NAMALWA (cell line): ENCODE measurements at places on chromosomes 3 and 15.

GRCh38 chr3:131630807-131631206 lies 128.0 kb upstream of the MRPL3 start:
- DNase-seq: no peak

- DNase-seq: peak; percentile 86
Observed at GRCh38 chr15:63504979-63505841, 817 bp downstream of the USP3 start.

GRCh38 chr15:51313074-51313393 lies 25.4 kb downstream of the CYP19A1 start:
- DNase-seq: no peak

GRCh38 chr3:22977042-22977441 lies 226.1 kb upstream of the UBE2E2 start:
- no peak for DNase-seq

DNA sequence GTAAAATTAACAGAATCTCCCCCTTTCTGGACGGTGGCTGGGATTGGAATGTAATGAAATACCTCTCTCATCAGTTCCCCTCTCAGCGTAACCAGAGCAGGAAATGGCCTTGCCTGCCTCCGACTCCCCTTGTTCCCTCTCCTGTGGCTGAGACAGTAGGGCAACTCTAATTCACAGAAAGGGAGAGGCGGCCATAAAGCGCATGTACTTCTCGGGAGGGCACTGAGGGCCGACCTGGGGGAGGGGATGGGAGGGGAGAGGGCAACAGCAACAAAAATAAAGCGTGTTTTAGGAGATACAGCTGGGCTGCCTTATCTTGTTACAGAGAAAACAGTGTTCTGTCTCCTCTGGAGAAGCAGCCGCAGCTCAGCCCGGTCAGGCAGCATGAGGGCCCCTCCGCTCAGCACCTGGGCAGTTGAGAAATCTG lies 783.3 kb upstream of the ARRDC4 start:
- DNase-seq: no peak

DNA sequence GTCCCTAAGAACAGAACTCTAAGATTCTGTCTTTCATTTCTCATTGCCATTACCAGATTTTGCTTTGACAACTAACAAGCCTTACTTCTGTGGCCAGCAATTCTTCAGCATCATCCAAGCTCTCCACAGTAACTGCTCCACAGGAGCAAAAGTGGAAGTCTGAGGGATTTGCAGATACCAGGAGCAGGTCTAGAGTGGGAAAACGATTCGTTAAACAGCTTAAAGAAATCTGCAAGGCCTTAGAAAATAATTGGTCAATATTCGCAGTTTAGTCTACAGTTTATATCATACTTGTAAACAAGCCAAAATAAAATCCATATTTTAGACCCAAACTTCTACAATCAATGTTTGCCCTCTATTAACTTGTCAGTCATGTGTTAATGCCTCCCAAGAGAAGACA lies 24.1 kb downstream of the MYH15 start:
- no peak for DNase-seq

GRCh38 chr3:114571363-114571762 lies 277.5 kb downstream of the TIGIT start:
- no peak for DNase-seq

DNA sequence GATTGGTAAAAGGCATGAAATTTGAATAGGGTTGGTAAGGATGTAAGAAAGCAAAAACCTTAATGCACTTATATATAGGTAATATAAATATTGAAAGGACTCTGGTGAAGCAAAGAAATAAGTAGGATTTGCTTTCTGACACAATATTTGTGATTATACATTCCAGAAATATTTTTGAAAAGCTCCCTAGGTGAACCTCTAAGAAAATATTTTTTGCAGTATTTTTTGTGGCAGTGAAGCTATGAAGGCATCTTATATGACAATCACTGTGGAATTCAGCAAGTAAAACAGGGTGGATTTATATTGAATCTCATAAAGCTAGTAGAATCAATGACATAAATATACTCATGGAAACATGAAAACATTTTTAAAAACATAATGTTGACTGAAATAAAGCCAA lies 119.6 kb upstream of the EPHA3 start:
- no peak for DNase-seq

DNA sequence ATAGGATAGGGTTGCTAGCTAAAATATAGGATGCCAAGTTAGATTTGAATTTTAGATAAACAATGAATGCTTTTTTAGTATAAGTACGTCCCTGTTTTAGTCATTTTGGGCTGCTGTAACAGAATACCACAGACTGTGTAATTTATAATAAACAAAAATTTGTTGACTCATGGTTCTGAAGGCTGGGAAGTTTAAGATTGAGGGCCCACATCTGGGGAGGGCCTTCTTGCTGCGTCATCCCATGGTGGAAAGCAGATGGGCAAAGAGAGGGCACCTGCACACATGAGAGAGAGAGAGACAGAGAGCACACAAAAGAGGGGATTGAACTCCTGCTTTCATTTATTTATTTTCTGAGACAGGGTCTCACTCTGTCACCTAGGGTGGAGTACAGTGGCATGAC lies 246.5 kb downstream of the EPHB1 start:
- no peak for DNase-seq

DNA sequence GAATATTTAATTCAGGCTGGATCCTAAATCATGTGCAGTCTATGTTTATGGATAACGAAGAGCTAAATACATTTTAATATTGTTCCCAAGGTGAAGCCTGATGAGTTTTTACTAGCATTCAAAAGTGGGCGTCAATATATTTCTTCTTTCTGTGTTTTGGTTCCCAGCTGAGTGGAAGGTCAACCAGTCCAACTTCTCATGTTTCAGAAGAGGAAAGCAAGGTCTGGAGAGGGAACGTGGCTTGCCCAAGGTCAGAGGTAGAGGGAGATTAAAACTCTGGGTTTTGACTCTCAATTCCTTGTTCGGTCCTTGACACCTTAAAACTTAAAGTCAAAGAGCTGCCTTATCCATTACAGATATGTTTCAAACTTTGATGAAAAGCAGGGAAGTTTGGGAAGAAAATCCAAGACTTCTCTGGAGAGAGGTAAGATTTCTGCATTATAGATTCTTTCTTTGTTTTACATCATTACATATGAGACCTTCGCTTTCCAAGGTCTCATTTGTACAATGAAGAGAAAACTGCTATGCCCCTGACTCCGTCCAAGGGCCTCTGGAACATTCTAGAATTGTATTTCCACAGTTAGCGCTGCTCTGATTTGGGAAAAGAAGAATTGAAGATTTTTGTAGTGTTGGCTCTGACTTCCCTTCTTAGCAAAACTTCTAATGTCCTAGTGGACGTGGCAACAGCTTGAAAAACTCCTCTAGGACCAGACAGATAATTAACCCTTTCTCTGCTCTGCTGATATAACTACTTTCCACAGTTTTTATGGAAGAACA lies 57.7 kb upstream of the HES1 start:
- DNase-seq: no peak

DNA sequence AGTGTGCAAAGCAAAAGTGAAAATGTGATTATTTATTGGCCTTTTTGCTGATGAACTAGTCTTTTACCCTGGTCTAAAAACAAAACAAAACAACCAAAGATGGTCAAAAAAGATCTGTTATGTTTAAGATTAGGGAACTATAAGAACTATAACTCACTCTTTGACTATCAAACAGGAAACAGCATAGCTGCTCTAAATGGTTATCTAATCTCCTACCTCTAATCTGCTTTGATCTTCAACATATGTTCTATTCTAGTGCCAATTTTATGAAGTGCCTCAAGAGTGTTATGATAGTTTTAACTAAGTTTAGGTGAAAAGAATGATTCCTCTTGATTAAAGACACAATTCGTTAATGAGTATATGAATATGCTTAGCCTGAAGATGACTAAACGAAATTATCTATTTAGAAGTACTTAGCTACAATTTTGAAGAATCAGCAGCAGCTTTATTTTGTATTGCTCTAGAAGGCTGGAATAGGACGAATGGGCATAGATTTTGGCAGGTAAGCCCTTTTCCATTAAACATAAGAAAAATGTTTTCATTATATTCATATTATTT lies 46.0 kb downstream of the SETD2 start:
- DNase-seq: no peak

DNA sequence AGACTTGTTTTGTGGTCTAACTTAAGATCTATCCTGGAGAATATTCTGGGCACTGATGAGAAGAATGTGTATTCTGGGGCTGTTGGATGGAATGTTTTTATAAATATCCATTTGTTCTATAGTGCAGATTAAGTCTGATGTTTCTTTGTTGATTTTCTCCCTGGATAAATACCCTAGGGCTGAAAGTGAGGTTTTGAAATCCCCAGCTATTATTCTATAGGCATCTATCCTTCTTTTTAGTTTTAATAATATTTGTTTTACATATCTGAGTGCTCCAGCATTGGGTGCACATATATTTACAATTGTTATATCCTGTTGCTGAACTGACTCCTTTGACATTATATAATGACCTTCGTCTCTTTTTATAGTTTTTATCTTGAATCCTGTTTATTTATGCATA lies 42.9 kb downstream of the GALK2 start:
- DNase-seq: no peak

DNA sequence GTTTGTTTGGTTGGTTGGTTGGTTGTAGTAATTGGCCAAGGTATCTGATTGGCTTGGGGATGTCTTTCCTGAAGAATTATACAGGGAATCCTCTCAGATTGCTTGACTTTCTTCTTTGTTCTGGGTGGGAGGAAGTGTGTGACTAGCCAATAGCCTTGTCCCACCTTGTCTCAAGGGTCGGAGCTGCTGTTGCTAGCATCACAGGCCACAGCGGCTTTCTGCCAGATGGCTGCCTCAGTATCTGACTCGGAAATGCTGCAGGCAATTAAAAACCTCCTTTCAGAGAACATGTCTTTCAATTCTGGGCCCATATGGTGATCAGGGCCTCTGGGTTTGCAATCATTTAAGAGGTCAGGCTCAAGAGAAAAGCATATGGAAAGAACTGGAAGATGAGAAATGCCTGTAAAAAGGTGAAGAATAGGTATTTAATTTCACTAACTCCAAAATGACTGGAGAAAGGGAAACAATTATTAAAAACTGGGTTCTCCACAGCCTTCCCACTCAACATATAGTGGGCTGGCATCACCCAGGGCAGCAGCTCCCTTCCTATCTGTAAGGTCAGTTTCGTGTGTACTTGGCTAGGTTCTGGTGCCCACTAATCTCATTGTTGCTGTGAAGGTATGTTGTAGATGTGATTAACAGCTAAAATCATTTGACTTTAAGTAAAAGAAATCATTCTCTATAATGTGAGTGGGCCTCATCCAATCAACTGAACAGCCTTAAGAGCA lies 32.4 kb downstream of the TGFBR2 start:
- DNase-seq: no peak

GRCh38 chr3:171556148-171556547 lies 95.9 kb upstream of the TNIK start:
- DNase-seq: no peak

DNA sequence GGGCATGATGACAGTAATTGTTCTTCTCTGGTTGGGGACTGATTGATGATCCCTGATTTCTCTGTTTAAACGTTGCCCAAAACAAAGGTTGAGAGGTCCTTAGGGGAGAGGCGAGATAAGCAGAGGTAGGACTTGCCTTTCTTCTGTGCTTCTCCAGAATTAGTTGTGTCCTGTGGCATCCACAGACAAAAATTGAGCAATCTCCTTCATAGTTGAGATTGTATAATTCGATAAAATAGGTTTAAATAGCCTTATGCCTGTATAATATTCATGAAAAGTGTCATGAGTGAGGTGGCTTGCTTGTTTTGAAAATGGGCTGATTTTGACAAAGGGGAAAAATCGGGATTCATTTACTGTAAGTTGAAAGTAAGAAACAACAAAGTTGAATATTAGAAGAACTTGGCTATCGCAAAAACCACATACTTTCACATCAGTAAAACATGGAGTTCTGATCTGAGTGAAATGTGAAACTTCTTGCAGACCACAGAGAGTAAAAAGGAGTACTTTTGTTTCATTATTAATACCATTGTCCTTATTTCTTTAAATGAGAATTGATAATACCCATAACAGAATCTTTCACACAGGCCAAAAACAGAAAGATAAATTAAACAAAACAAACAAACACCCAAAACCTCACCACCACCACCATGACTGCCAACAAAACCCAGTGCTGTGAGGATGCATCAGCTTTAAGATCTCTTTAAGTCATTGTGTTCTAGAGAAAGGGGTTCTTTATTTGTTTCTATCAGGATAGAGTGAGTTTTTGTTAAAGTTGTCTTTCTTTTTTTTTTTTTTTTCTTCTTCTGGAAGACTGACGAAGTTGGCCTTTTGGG lies 155.7 kb downstream of the LPP start:
- DNase-seq: no peak

- DNase-seq: peak; percentile 69
Observed at GRCh38 chr3:9795207-9795606, 2.3 kb downstream of the ARPC4 start.

DNA sequence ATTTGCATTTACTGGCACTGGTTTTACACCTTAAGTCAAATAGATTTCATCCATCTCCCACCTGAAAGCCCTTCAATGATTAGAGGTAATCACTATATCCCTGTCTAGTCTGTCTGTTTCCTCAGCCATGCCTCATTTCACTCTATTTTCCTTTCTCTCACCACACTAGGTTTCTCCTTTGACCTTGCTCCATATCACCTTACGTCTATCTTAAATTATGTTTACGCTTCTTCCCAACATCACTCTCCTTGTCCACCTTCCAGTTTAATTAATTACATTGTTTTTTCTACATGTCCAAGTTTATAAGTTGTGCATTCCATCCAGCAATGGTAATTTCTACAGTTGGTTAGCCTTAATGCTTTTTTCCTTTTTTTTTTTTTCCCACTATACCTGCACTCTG lies 396.7 kb upstream of the PDZRN3 start:
- DNase-seq: no peak

DNA sequence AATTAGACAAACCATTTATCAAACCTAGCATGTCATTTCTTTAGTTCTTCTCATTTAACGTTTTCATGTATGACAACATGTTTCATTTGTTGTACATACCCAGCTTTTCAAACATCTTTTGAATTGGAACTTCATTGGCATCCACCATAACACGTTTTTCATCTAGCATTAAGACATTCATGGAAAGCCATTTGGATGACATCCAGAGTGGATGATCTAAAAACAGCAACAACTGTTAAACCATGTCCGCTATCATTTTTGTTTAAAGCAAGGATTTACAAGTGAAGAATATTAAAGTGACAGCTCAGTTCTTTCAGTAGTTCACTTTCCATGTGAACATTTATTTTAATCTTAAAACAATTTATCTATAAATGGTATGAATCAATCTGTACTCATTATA lies 14.5 kb downstream of the GATM start:
- DNase-seq: no peak

DNA sequence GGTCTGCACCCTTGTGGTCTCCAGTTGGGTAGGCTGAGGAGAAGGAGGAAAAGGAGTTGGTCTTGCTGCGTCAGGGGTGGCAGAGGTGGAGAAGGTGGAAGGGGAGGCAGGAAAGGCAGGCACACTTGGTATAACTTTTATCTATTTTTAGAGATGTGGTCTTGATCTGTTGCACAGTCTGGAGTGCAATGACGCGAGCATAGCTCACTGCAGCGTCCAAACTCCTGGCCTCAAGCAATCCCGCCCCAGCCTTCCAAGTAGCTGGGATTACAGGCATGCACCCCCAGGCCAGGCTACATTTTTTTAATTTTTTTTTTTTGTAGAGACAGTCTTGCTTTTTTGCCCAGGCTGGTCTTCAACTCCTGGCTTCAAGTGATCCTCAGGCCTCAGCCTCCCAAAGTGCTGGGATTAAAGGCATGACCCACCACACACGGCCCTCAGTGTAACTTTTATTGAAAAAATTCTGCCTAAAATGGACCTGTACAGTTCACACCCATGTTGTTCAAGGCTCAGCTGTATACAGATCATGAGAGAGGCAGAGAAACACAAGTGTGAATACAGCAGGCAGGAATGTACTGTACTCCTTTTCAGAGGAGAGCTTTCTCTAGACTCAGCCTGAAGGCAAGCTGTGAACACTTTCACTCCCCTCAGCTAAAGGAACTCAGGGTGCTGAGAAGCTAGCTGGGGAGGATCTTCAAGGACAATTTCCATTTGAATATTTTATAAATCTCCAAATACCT lies 2.1 kb upstream of the RHOV start:
- no peak for DNase-seq
